A549 (cell line): ENCODE measurements at places on chromosomes 4 and X.

DNA sequence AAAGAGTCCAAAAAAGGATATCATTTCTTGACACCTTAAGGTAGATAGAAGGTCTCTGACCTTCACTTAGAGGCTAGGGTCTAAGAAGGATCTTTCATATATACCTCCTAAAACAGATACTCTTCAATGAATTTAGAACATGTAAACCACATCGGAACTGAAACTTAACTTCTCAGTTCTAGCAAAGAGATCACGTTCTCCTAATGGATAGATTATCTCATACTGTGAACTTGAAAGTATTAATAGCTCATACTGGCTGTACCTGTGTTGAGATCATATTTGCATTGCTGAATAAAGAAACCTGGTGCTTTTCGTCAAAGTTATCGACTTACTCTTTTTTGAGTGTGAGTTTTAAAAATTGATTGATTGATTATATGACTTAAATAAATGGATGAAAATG, 353.8 kb downstream of the EPHA5 start:
- DNase-seq, result no peak

DNA sequence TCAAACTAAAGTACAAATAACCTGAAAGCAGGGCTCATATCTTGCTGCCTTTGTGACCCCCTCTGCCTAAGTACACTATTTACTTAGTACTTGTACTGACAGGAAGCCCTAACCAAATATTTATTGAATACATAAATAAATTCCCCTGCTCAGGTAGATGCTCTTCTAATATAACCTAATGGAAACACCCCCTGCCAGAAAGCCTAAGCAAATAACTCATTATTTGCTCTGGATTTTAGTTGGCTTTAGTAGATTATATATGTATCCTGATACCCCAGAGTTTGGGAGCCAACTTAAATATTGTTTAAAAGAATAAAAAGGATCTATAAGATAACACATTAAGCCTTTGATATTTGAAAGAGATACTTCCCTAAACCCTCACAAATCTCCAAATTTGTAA, 318.2 kb downstream of the PPP1R2C start:
- no peak for DNase-seq

DNA sequence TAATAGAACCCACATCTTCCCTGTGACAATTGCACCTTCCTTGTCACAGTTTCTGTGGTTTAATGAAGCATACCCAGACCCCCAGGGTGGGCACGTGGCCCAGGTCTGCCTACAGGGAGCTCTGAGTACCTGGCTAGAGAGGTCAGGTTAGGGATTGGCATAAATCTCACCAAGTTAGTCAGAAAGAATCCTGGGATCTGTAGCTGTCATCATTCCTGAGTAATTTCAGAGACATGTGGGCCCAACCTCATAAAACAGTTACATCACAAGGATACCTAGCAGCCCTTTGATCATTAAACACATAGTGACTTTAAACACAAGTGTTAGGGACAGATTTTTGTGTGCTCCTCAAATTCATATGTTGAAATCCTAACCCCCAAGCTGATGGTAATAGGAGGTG, 123.0 kb downstream of the KDR start:
- no peak for DNase-seq

DNA sequence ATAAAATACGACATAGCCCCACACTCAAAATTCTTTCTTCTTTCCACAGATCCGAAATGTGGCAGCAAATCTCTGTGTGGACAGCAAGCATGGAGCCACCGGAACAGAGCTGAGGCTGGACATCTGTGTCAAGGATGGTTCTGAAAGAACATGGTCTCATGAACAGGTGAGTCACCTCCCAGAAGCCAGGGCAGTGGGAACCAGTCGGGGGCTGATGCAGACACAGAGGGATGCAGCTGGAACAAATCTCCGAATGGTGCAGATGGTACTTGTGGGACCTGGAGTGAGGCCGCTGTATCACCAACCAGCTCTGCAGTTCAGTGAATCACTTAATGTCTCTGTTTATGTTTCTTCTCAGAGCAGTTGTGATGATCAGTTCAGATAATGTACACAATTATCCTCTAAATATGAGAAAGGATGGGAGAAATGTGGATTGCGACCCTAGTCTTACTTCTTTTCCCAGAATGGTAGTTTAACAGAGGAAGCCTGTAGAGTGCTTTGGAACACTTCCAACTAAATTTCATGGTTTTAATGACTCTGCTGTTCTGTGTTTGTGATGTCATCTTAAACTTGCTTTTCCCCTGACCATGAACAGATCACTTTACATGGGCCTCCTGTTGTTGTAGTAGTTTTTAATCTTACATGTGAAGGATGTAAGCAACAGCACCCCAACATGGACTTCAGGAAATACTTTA, 159.3 kb upstream of the GALNT7 start:
- no peak for DNase-seq
